H9 (cell line): ENCODE measurements at places on chromosomes 5 and 9. TPM values are rescaled to one million over a fixed set of nuclear protein-coding genes. Genes with fewer than 3 reads are reported as not detected.

CPLANE1 gene
- 6.8 and 11.6 TPM in 2 replicates for total RNA-seq

DNA sequence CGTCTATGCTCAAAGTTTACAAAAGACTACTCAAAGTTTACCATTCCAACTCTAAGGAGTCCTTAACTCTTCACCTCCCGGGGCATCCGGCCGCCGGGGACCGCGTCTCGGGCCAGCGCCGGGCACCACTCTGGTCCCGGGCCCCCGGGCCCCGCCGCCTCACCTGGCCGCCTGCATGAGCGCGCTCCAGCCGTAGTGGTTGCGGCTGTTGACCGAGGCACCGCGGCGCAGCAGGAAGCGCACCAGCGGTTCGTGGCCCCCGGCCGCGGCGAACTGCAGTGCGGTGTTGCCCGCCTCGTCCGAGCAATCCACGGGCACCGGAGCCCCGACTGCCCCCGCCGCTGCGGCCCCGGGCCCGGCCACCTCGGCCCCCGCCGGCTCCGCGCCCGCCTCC, 388 bp downstream of the ANKS6 start:
- no peaks in the 10 kb centered on the region for H3K27me3 ChIP-seq
- peaks cover 11% of the 10 kb centered on the region; the same call in 2 of the 3 replicates for H3K36me3 ChIP-seq
- H3K4me1 ChIP-seq, result peaks cover 4% of the 10 kb centered on the region; the same call in 1 of the 2 replicates

DNA sequence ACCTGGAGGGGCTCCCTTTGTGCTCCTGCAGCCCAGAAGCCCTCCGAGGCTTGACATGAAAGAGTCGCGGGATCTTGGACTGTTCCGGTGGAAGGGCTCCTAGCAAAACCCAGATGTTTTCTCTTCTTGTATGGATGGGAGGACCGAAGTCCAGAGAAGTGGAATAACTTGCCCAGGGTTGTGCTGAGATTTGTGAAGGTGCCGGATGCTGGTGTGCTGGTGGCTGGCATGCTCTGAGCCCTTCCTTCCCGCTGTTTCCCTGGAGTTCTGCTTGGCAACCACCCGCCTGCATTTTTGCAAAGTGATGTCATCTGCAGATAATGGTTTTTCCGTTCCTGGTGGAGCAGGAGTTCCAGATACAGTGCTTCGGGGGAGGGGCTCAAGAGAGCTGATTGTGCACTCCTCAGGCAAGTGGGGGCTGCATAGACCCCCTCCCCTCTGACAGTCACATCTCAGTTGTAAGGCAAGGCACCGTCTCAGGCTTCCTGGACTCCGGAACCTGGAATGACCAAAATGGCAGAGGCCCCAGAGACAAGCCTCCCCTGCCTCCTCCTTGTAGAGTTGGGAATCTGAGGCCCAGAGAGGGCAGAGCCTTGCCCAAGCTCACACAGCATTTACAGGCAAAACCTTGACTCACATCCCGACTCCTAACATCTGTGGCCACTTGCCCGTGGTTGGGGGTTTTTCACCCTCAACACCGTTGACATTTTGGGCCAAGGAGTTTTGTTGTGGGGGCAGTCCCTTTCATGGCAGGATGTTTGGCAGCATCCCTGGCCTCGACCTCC, 157.0 kb downstream of the RGS3 start:
- DNase-seq, result peak; percentile 81
- no peak overlapping the region for H3K4me3 ChIP-seq
- no peak overlapping the region for H3K27ac ChIP-seq
- H3K36me3 ChIP-seq, result no peaks in the 10 kb centered on the region
- H3K4me1 ChIP-seq, result peaks cover 20% of the 10 kb centered on the region; the same call in 1 of the 2 replicates

DNA sequence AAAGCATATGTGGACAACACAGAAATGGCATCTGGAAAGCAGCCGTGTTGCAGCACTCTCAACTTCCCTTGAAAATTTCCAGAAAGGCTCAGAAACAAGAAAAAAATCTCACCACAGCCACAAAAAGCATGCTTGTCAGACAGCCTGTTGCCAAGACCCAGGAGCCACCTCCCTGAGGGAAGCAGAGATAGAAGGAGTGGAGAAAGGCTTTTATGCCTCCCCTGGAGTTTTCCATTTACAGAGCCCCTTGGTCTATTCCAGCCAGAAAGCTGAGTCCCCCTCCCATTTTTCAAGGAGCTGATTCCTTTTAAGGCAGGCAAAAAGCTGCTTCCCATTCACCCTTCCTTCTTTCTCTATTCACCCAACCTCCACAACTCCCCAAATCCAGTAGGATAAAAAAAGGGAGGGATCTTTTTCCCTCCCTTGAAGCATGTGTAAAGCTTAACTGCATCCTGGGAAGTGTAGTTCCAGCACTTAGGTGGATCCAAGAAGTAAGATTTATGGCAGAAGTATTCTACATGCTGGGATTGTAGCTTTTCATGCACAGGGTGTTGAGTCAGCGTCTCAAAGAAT, 37.1 kb upstream of the PALM2AKAP2 start:
- no peak overlapping the region for H3K27ac ChIP-seq
- H3K27me3 ChIP-seq, result no peaks in the 10 kb centered on the region
- DNase-seq, result no peak
- H3K4me1 ChIP-seq, result no peaks in the 10 kb centered on the region

NOTCH1 gene
- total RNA-seq, result 63.7 and 71.6 TPM in 2 replicates

- H3K4me3 ChIP-seq, result no peak overlapping the region
- no peak overlapping the region for H3K27ac ChIP-seq
- H3K4me1 ChIP-seq, result no peaks in the 10 kb centered on the region
- no peak for DNase-seq
- H3K27me3 ChIP-seq, result no peaks in the 10 kb centered on the region
- H3K36me3 ChIP-seq, result no peaks in the 10 kb centered on the region
These were observed 47.5 kb downstream of the ADRB2 start for GRCh38 chr5:148873690-148874485.

GRCh38 chr9:110555551-110556331, 23.8 kb downstream of the SVEP1 start:
- DNase-seq, result no peak
- H3K27me3 ChIP-seq, result no peaks in the 10 kb centered on the region
- H3K4me3 ChIP-seq, result no peak overlapping the region
- no peaks in the 10 kb centered on the region for H3K36me3 ChIP-seq
- no peaks in the 10 kb centered on the region for H3K4me1 ChIP-seq

DNA sequence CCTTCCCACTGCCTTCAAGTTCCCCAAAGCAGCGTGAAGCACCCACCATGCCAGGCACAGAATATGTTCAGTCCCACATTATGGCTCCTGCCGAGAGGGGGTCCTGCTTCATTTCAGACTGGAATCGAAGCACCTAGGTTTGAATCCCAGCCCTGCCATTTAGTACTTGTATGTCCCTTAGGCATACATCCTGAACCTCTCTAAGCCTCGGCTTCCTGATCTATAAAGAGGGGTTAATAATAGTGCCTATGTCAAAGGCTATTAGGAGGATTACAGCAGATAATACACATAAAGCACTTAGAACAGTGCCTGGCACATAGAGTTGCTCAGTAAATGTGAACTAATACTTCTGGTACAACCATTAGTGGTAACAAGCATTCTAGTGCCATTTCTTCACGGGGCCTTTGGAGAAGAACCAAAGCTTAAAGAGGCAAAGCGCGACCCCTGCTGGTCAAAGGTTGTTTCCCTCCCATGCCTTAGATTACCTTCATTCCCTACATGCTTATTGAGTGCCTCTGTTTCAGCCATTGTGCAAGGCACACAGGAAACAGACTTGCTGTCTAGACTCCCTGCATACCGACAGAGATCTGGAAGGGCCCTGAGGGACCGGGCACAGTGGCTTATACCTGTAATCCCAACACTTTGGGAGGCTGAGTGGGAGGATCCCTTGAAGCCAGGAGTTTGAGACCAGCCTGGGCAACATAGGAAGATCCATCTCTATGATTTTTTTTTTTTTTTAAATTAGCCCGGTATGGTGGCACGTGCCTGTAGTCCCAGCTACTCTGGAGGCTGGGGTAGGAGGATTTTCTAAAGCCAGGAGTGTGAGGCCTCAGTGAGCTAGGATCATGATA, 98.3 kb downstream of the PPARGC1B start:
- no peaks in the 10 kb centered on the region for H3K27me3 ChIP-seq
- DNase-seq, result peak; percentile 86
- H3K36me3 ChIP-seq, result no peaks in the 10 kb centered on the region
- H3K4me3 ChIP-seq, result no peak overlapping the region

C5orf58 gene
- 0.90 and 1.4 TPM in 2 replicates for total RNA-seq

- H3K27me3 ChIP-seq, result no peaks in the 10 kb centered on the region
- no peaks in the 10 kb centered on the region for H3K36me3 ChIP-seq
- H3K4me1 ChIP-seq, result peaks cover 4% of the 10 kb centered on the region; the same call in 1 of the 2 replicates
- no peak overlapping the region for H3K27ac ChIP-seq
- H3K4me3 ChIP-seq, result no peak overlapping the region
These were observed 140.1 kb upstream of the ABCA1 start for GRCh38 chr9:105067895-105068580.

DNA sequence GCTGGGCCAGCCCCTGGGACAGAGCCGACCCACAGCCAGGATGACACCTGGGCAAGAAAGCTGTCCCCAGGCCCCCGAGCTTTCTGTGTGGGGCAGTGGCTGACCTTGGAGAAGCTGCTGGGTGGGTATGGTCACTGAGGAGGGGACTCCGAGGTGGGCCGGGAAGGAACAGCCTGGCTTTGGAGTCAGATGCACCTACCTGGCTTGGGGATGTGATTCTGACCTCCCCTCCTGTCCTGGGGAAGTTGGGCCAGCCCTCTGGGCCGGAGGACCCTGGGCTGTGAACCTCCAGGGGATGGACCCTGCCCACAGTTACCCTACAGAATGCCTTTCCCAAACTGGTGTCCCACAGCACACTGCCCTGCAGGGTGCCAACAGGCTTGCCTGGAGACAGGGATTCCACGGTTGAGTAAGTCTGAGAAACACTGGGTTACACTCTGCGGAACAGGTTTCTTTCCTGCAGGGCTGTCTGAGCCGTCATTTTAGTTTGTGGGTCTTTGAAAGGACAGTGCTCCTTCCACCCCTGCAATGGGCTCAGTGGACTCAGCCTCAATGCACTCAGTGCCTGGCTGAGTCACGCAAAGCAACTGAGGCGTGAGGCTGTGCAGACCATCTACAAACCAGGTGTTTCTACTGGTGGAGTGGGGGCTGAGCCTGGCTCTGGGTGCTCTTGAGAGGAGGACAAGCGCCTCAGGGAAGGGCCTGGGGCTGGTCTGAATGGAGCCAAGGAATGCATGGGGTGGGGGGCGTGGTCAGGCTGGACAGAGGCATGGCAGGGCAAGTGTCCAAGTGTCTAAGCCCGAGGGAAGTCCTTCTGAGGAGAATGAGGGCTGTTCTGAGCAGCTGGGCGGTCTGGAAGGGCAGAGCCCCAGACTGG, 41.3 kb upstream of the PHYKPL start:
- H3K36me3 ChIP-seq, result no peaks in the 10 kb centered on the region; the same call in 1 of the 2 replicates
- H3K4me1 ChIP-seq, result no peaks in the 10 kb centered on the region
- no peaks in the 10 kb centered on the region for H3K27me3 ChIP-seq
- no peak for DNase-seq

CCDC192 gene
- 0.22 TPM in 1 of 2 replicates, not detected in the other for total RNA-seq

GRCh38 chr9:118652258-118652657, 717.0 kb downstream of the BRINP1 start:
- H3K27ac ChIP-seq, result no peak overlapping the region
- H3K4me1 ChIP-seq, result no peaks in the 10 kb centered on the region
- H3K27me3 ChIP-seq, result no peaks in the 10 kb centered on the region
- no peak for DNase-seq
- no peaks in the 10 kb centered on the region; the same call in 2 of the 3 replicates for H3K36me3 ChIP-seq

DNA sequence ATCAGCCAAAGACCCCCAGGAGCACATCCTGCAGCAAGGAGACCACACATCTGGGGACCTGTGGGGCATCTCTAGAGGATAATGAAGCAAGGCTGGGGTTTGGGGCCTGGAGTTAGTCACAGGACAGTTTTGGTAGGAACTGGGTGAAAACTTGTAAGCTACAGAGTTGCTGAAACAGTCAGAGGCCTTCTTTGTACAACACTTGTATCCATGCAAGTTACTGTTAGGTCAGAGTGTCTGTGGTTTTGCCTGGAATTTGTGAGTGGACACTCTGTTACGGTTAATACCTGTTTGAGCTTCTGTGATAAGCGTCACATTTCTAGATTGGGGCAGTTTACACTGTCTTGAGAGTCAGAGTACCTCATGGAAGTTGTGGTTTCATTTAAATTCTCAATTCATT, 22.6 kb upstream of the ASPN start:
- H3K4me3 ChIP-seq, result no peak overlapping the region
- H3K27me3 ChIP-seq, result no peaks in the 10 kb centered on the region
- H3K36me3 ChIP-seq, result no peaks in the 10 kb centered on the region
- no peak overlapping the region for H3K27ac ChIP-seq
- peaks cover 2% of the 10 kb centered on the region; the same call in 1 of the 2 replicates for H3K4me1 ChIP-seq
